ENCODE measurements at places on chromosomes 1 and 21. TPM values are rescaled to one million over a fixed set of nuclear protein-coding genes. Genes with fewer than 3 reads are reported as not detected.
A peak's percentile ranks its signal among the peaks of the same experiment; 100 is the strongest.

Gene PKNOX1
- 9.8 TPM for total RNA-seq

Gene TGFB2
- total RNA-seq, result 46.5 TPM

Gene CIART
- total RNA-seq, result 1.4 TPM

Gene BCL2L15
- 0.17 TPM for total RNA-seq

Gene NCAM2
- total RNA-seq, result 14.0 TPM

Gene DUSP12
- total RNA-seq, result 101 TPM

GRCh38 chr1:114585231-114585630 is 3.8 kb upstream of the BCAS2 start:
- DNase-seq, result no peak

- peak; percentile 4 for DNase-seq
These were observed 25.2 kb upstream of the AGO1 start for GRCh38 chr1:35857830-35858229.

DNA sequence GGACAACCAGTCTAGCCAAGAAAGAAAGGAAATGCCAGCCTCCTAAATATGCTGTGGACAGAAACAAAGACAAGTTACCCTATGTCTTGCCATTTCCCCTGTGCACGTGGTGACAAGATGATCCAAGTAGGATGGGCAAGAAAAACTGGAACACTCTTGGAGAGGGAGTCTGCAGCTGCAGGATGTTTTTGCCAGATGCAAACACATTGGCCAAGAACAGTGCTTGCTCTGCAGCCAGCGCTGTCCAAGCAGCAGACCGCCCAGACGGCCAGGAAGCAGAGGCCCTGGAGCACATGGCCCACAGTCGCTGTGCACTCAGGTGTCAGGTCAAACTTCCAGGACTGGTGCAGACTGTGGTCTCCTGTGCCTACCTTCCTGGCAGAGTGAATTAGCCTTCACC is 189.3 kb downstream of the SLC35F3 start:
- no peak for DNase-seq

DNA sequence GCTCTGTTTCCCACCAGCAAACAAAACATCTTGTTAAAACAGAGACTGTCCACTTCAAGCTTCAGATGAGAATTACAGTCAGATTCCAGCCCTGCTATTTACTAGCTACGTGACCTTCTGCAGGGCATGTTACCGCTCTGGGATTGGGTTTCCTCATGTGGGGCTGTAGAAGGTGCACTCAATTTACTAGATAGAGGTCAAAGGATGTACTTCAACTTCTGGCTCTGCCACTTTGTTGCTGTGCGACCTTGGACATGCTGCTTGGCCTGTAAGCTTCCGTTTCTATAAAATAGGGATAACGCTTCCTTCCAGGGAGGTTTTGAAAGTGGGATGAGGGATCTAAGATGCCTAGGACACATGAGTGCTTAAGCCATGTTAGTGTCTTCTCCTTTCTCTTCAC is 46.0 kb upstream of the LRIG2 start:
- DNase-seq, result no peak

- no peak for DNase-seq
These were observed 20.3 kb upstream of the IFI16 start for GRCh38 chr1:158989424-158989823.

- no peak for DNase-seq
These were observed 408.6 kb downstream of the PRDM2 start for GRCh38 chr1:14108356-14109275.

GRCh38 chr21:27045281-27045985 is 78.5 kb upstream of the ADAMTS5 start:
- DNase-seq, result no peak
